ENCODE measurements at places on chromosomes 6 and 20.

DNA sequence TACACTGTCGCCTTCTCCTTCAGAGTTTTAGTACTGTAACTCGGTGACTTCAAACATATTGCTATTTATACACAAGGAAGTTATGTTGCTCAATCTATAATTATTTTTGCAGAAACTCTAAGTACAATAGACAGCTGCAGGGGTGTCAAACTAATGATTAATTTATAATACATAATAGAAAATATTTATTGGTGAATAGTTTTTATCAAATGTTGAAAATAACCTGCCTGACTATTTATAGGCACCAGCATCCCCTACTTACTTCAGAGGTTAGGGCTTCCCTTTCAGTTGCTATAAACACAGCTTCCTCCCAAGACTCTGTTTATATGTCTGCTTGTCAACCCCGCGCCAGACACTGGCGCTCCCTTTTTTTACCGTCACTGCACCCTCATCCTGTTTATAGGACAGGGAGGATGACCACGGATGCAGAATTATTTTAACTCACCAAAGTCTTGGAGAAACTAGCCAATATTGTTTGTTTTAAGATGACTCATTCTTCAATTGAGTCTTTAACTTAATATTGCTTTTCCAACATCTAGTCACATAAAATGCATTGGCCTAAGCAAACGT, 225.0 kb downstream of the ALDH8A1 start:
- DNase-seq: no peak

DNA sequence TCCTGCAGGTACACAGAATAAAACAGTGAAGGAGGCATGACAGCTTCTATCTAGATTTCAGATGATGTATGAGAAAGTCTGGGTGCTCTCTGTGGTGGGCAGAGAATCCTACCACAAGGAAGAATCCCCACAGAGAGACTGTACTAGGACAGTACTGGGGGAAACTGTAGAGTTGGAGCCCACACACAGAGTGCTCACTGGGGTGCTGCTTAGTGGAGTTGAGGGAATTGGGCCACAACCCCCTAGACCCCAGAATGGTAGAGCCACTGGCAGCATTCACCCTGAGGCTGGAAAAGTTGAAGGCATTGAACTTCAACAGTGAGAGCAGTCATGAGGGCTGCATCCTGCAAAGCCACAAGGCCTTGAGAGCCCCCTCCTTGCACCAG, 62.2 kb upstream of the TNFRSF21 start:
- DNase-seq: no peak

GRCh38 chr6:157865249-157865648, 42.2 kb downstream of the SNX9 start:
- DNase-seq: peak; percentile 90

GRCh38 chr6:14635195-14635594, 517.6 kb downstream of the CD83 start:
- no peak for DNase-seq

- no peak for DNase-seq
Observed at GRCh38 chr6:158686791-158687381, 37.0 kb downstream of the SYTL3 start.

DNA sequence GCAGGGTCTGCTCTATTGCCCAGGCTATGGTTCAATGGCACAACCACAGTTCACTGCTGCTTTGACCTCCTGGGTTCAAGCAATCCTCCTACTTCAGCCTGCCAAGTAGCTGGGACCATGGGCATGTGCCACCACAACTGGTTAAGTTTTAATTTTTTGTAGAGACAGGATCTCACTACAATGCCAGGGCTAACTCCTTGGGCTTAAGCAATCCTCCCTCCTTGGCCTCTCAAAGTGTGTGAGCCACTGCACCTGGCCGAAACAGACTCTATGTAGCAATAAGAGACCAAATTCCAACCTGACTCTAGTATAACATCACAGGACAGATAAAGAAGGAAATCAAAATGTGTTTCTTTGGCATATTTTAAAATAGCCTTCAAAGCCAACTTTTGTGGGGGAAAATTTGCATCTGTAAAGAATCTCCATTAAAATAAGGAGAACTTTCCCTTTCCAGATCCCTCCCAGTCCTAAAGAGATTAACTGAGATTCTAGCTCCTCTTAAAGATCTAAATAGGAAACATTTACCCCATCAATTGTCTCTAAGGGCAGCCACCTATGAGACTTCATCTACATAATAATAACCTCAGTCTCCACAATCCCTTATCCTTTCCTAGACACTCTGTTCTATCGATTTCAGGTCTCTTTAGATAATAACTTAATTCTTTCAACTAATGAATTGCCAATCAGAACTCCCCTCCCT, 94.7 kb upstream of the PLCB4 start:
- DNase-seq: no peak

DNA sequence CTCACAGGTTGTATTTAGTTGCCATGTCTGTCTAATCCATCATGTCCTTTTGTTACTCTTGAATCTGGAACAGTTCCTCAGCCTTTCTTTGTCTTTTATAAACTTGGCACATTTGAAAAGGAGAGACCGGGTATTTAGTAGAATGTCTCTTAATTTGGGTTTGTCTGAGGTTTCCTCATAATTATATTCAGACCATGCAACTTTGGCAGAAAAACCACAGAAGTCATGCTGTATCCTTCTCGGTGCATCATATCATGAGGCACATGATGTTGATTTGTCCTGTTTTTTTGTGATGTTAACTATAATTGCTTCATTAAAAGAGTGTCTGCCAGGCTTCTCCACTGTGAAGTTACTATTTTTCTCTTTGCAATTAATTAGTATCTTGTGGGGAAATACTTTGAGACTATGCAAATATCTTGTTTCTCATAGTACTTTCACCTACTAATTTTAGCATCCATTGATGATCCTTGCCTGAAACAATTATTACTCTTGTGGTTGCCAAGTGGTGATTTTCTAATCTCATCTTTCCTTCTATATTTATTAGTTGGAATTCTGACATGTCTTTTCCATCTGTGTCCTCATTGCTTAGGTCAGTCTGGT, 837.3 kb downstream of the DHX35 start:
- DNase-seq: no peak

GRCh38 chr20:13396022-13396421, 174.9 kb downstream of the ISM1 start:
- no peak for DNase-seq

DNA sequence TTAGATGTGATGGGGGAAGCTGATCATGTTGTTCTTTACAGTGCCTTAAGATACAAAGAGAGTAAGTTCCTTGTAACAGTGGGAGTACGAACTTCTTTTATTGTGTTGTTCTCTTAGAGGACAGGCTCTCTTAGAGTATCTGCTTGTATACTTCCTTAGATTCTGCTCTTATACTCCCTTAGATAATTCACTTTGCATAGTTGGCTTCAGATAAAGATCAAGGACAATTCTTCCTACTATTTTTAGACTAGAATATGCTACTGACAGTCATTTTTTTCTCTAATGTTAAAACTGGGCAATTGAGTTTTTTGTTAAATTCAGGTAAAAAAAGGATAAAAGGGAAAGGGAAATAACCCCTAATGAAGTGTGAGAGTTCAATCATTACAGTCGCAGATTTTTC, 138.7 kb downstream of the MYB start:
- DNase-seq: no peak

- no peak for DNase-seq
Observed at GRCh38 chr6:9914951-9915350, 499.9 kb downstream of the TFAP2A start.

GRCh38 chr6:118542184-118542952, 5.7 kb upstream of the PLN start:
- no peak for DNase-seq

DNA sequence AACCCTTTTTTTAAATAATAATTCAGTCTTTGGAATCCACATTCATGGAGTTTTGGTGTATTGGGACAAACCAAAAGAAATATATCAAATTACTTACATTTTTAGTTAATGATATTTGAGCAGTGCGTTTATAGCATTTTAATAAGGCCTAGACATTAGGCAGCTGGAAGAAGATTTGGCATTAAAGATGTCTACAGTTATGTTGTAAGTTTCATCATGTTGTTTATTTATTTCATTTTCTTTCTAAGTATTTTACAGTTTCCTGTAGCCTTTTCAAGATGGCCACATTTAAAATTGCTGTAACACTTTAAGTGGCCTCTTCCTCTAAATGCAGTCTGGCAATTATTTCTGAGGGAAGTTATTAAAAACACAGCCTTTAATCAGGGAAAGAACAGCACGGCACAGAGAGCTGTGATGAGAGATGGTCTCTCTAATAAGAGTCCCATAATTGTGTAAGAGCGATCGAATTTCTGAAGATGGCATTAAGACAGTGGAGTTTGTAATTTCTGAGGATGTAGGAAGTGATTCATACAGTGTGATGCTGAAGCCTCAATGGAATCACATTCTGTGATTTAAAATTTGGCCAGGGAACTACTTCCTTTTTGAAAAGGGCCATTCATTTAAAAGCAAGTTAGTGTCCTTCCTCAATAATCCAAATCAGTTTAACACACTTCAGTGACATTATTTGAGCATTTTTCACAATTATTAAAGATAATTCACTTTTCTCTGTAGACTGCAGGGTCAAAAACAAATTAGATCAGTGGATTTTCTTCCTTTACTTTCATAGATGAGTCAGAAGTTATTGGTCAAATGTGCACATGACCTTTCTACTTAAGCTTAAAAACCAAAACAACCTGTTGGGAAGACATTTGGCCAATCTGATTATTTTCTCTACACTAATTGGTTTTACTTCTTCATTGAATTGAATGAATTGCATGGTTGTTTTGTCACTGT, 52.4 kb upstream of the EDN3 start:
- no peak for DNase-seq

GRCh38 chr20:16556301-16556700, 16.9 kb downstream of the KIF16B start:
- DNase-seq: no peak

GRCh38 chr20:56392881-56393482, 537 bp downstream of the CSTF1 start:
- peak; percentile 58 for DNase-seq

GRCh38 chr6:36904114-36904513, 18.4 kb downstream of the C6orf89 start:
- DNase-seq: no peak

- DNase-seq: no peak
Observed at GRCh38 chr6:40509086-40509485, 78.1 kb downstream of the LRFN2 start.

- DNase-seq: no peak
Observed at GRCh38 chr6:5108068-5108467, 22.9 kb downstream of the PPP1R3G start.

DNA sequence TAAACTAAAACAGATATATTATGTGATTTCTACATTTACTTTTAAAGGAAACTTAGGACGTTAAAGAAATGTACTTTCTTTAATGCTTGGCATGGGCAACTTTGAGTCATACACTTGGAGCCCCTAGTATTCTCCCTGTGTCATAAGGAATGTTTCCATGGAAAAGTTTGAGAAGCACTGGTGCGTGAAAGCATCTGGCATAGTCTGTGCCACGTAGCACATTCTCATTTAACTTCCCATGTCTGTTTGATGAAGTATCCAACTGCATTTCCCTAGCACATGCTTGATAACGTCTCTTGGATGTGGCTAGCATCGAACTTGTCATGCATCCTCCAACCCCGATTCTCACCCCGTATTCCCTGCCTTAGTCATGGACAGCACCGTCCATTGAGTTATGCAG, 172.0 kb downstream of the TBC1D7 start:
- no peak for DNase-seq

GRCh38 chr20:9140162-9140760, 71.4 kb downstream of the PLCB4 start:
- no peak for DNase-seq

DNA sequence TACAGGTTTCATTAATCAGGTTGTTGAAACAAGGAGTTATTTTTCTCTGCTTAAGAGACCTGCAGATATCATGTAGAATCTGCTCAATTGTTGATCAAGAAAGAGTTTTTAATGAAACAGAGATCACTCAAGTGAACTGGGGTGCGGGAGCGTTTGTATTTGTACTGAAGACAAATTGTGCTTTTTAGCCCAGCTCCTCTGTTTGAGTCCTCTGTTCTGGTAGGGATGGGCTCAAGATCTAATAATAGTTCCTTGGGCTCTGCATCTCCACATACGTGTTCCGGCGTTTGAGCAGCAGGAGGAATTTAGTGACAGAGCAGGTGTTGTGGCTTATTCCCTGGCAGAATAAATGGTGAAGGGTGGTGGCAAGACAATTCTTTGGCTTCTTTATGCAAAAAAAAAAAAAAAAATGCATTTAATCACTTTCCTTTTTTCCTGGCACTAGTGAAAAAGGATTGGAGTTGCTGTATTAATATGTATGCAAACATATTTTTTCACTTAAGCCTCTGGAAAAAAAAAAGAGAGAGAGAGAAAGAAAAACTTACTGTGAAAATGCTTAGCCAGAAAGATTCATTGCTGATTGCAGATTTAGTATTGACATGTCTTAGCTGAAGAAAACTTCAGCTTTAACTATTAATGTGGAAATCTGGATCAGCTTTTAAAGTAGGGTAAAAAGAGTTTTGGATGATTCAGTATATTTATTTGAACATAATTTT, 4.0 kb downstream of the CITED2 start:
- DNase-seq: peak; percentile 23

DNA sequence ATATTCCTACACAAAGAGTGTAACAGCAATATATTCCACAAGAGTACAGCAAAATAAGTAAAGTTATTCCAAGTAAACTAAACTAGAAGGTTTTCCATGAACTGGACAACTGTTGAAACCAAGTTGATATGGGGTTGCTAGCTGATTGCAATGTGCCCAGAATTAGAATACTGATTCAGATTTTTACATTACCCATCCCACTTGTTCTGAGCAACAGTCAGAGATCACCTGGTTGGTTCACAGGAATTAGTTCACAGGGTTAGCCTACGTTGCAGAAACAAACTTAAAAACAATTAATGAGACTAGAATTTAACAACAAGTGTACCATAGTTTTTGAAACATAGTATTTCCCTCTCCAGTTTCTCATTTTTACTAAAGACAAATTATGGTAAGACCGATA, 49.1 kb downstream of the CEP85L start:
- DNase-seq: no peak

DNA sequence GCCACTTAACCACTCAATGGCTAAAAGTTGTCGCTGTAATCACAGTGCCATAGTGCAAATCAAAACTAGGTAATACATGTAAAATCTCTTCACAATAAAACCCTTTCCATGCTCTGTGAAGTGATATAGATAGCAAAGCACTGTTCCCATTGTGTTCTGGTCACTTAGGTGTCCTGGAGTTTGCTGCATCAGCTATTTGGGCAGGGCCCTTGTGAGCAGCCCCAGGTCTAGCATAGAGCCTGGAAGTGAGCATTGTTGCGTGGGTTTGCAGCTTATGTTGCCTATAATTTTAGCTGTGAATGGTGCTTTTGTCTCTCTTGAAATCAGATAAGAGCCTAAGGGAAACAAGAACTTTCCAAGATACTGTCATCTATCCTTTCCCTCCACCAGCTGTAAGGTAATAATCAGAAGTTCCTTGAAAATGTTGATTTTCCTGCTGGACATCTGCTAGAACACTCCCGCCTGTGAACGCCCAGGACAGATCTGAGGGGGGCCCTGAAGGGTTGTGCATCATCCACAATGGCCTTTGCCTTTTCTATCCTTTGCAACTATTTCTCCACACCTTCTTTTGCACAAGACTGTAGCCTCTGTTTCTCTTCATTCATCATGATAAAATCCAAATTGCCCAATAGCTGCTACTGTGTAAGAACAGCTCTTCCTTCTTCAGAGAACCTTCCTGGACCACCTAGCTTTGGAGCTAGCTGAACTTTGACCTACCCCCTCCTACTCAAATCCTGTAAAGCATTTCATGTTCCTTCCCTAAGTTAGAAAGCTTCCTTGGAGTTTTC, 57.0 kb downstream of the TNFAIP3 start:
- no peak for DNase-seq

All from NCI-H146 (cell line).